ENCODE measurements at places on chromosomes 11 and 22.

DNA sequence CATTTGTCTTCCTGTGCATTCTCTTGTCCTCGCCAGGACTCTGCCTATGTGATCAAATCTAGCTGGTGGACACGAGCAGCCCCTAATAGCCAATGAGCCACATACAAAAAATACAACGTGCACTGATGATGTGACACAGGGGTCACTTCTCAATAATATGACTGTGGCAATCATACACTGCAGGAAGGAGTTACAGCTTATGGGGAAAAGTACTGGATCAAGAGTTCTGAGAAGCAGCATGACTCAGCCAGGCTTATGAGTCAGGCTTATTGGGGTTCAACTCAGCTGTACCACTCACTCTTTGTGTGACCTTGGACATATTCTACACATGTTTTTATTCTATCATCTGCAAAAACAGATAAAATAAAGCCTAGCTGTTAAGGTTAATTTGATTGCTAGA is 889.4 kb upstream of the TENM4 start:
- no peak for DNase-seq

DNA sequence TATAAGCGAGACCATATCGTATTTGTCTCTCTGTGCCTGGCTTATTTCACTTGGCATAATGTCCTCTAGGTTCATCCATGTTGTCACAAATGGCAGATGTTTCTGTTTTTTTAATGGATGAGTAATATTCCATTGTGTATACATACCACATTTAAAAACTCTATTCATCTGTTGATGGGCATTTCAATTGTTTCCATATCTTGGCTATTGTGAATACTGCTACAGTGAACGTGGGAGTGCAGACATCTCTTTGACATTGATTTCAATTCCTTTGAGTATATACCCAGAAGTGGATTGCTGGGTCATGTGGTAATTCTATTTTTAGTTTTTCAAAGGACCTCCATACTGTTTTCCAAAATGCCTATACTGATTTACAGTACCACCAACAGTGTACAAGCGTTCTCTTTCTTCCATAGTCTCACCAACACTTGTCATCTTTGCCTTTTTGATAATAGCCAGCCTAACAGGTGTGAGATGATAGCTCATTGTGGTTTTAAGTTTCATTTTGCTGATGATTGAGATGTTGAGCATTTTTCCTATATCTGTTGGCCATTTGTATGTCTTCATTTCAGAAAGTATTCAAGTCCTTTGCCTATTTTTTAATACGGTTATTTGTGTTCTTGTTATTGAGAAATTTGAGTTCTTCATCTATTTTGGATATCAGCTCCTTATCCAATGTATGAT is 194.7 kb upstream of the E2F8 start:
- no peak for DNase-seq

DNA sequence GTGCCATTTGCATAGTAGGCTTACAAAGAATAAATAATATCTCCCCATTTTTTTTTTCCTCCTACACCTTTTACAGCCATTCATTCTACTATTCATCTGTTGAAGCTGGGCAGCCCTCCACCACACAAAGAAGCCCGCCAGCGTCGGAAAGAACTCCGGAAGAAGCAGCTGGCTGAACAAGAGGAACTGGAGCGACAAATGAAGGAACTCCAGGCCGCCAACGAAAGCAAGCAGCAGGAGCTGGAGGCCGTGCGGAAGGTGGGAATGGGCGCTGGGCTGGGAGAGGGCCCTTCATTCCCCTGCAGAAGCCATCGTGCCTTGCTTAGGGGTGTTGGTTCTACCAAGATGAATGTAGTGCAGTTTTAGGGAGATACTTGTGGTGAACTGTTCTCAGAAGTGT is 68.6 kb downstream of the SWAP70 start:
- no peak for DNase-seq

DNA sequence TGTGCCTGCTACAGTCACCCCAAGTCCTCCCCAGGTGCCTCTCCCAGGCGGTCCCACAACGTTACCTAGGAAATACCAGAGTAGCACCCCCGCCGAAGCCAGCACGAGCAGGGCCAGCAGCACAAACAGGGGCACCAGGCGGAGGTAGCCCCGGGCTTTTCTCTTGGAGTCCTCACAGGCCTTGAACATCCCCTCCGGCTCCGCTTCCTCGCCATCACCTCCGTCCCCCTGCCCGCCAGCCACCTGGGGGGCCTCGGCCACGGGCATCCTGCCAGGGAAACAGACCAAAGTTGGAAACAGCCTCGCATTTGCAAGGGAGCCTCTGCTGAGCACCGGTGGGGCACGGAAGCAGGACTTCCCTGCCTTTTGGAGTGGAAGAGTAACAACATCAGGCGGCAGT is 6.4 kb downstream of the TMPRSS6 start:
- no peak for DNase-seq

- DNase-seq, result no peak
Measured at GRCh38 chr11:101516546-101516945, 67.3 kb downstream of the TRPC6 start.

DNA sequence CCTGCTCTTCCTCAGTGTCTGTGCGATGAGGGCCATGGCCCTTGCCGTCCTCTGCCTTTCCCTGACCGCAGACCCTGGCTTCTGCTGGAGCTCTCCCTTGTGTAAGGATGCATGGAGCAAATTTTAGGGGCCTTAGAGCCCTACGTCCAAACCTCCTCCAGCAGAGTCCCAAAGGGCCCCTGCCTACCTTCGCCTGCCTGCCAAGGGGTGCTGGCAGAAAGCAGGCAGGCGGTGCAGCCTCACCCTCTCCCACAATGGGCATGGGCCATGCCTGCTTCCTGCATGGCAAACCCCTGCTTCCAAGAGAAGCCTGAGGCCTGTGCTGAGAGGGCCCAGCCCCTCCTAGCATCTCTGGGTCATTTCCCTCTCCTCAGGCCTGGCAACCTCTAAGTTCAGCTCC is 71.3 kb upstream of the FGF3 start:
- no peak for DNase-seq

DNA sequence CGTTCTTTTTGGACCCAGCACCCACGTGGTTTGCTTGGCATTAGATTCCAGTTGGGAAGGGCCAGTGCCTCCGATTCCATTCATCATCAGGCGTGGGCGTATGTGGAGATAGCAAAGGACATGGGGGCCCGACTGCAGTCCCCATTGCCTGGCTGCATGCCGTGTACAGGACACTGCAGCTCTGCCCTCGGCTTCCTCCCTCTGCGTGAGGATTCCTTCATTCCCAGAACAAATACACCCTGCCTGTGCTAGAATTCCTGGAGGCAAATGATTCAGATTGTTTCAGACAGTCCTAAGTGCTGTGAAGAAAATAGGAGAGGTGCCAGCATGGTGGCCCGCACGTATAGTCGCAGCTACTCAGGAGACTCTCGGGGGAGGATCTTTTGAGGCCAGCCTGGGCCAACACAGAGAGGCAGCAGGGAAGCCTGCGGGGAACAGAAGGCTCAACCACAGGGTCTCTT is 15.4 kb downstream of the DERL3 start:
- no peak for DNase-seq

- DNase-seq, result no peak
Measured at GRCh38 chr11:102001657-102002338, 45.4 kb upstream of the CFAP300 start.

DNA sequence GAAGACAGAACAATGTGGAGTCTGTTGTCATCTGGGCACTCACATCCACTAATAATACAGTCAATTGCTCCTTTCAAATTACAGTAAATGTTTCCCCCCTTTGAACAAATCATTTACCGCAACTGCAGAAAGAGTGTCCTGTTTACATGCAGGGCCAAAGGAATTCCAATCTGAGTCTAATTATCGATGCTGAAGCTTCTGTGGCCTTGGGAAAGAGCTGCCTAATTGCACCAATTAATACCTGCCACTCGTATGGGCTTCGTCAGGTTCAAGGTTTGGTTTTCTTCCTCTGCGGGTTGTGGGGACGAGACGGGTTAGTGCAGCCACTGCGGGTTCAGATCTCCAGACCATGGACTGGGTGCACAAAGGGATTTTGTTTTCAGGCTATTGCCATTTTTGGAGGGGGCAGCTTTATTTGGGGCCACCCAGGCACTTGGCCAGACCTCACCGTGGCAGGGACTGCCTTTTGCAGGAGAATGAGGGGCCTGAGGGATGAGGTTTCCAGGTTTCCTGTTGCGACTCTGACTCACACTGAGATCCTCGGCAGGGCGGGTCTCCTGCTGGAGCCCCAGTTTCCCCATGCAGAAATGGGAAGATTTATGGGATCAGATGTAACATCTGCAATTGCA is 147.6 kb downstream of the MIAT start:
- DNase-seq, result peak; percentile 20

DNA sequence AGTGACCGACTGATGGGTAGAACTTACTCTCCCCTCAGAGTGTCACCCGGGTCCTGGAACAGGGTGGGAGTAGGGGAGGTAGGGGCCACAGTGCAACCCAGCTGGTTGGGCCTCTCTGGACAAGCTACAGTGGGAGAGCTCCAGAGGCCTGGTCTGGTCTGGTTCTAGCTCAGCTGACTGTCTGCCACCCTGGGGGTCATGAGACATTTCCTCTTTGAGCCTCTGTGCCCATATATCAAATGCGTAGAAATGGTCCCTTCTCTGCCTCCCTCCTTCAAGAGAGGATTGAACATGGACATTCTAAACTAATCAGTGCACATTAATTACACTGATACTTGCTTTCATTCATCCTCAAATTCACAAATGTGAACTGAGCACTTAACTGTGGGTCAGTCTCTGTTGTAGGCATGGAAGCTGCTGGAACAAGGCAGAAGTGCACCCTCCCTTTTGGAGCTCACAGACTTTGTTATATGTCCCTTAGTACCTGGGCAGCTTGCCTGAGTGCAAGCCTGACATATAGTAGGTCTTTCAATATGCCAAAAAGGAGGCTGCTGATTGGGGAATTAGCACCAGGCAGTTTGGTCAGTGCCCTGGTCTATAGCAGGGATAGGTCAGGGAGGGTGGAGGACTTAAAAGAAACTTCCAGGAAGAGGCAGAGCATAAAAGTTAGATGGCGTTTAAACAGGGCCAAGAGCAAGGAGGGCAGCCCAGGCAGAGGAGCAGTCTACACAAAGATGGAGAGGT is 25.7 kb downstream of the ARHGEF17 start:
- DNase-seq, result no peak

- DNase-seq, result no peak
Measured at GRCh38 chr11:47571357-47571729, 5.9 kb downstream of the PTPMT1 start.

GRCh38 chr11:96523656-96524055 is 133.8 kb downstream of the JRKL start:
- DNase-seq, result no peak

DNA sequence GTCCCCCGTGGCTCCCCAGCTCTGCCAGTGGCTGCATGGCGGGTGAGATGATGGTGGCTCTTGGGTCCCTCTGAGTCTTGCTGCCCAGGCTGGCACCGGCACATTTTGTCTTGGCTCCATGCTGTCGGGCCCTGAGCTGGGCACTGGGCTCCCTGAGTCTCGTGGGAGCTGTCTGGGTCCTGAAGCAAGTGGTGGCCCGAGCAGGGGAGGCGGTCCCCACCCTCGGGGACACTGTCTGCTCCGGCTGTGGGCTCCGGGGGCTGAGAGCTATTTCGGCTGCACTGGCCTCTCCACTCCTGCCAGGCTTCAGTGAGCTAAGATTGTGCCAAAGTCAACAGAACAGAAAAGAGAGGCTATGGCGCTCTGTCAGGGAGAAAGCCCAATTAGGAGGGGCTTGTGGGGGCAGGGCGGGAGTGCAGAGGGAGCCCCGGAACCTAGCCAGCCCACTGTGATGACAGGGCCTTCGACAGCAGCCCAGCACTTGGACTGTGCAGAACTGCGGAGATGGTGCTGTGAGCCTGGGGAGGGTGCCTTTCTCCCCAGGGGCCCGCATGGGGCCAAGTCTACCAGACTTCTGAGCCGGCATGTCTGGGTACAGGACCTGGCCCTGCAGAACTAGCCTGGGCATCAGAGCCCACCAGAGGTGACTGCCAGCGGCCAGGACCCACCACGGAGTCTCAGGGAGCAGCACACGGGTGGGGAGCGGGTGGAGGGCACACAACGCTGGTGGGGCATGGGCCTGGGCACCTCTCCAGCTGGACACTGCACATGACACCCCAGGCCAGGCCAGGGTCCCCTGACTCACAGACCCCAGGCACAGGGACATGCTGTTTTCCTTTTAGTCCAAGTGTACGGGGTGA is 38.0 kb downstream of the RTN4R start:
- DNase-seq, result no peak

GRCh38 chr11:106087815-106088435 is 10.5 kb downstream of the AASDHPPT start:
- DNase-seq, result peak; percentile 51

- no peak for DNase-seq
Measured at GRCh38 chr11:111526501-111526900, 11.9 kb downstream of the HOATZ start.

DNA sequence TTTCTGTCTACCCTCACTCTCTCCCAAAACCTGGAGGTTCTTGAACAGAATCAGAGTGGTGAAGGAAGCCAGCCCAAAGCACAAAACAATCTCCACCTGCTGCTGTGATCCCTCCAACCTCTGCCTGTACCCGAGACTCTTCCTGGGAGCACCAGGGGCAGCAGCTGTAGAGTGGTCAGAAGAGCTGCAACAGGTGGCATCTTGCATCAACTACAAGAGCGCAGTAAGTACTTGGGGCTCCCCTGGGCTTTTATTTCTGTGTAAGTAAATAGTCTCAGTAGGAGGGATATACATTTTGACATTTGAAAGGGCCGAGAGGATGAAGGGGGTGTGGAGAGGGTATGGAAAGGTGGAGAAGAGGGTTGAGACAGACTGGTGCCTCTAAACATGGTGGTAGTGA is 8.3 kb upstream of the UBQLNL start:
- no peak for DNase-seq

DNA sequence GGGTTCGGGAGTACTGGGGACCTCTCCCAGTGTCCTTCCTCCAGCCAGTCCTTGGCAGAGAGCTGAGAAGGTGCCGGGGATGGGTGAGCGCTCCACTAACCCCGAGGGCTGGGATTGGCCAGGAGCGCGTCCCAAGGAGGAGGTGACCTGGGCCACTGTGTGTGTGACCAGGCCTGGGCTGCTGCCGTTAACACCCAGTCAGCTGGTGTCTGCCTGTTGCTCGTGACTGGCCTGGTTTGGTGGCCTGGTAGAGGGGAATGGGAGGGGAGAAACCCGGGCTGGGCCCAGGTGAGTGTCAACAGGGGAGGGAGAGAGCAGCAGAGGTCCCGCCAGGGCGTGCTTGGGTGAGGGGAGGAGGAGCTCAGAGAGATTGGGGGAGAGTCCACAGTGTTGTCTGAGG is 29.9 kb upstream of the GRAMD4 start:
- no peak for DNase-seq

DNA sequence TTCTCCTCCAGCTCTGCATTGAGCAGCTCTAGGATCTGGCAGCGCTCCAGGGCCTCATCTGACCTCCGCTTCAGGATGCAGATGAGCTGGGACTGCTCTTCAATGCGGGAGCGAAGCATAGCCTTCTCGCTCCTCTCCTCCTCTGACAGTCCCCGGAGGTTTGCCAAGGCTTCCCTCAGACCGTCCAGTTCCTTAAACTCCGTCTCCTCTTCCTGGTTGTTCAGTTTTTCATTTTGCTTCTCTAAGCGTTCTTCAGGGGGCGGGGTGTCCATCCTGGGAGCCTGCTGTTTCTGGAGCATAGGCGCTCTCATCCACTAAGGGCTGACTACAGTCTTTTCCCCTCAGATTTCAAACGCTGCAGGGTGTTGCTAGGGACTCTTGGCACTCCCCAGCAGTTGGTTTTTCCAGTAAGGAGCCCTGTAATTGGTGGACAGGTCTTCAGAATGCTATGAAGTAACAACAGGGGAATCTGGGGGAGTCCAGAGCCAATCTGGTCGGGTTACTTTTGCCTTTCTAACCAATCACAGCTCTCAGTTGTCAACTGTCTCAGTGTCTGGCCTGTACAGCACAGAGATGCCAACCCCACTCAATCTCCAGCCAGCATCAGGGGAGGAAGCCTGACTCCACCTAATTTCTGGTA is at the start of gene CCDC89:
TSS of gene CCDC89 (minus strand) at position 376 of the 640 bp plus-strand sequence. CDS start at position 311, 65 bp downstream.
- DNase-seq, result peak; percentile 91

Data from SK-MEL-5 (cell line).